ENCODE measurements at places on chromosomes 12 and 14.
A peak's percentile ranks its signal among the peaks of the same experiment; 100 is the strongest.

GRCh38 chr12:74334780-74335179 lies 202.9 kb upstream of the ATXN7L3B start:
- peak; percentile 56 for DNase-seq

DNA sequence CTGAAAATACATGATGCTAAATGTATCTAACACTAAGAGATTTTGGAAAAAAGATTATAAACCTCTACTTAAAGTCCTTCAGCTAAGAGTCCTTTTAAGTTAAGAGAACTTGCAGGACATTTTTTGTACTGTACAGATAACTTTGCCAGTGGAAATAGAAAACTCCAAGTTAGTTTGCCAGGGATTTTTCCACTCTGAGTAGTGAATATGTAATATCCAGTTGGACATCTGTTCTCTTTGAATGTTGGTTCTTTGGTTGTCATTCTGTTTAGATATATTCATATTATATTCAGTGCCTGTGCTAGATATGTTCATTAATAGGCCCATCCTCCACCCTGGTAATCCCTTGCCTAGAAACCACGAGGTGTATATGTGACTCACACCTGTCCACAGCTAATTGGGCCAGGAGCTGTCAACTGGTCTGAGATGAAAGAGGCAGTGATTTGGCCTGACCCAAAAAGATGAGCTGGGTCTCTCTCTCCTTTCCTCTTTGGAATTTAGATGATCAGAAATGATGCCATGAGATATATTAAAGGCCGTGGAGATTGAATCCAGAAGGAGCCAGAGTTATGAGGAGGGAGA lies 261.0 kb upstream of the LRIG3 start:
- DNase-seq = no peak

GRCh38 chr14:56085471-56085870 lies 32.7 kb upstream of the PELI2 start:
- no peak for DNase-seq

GRCh38 chr12:13913371-13913770 lies 68.0 kb downstream of the GRIN2B start:
- no peak for DNase-seq

DNA sequence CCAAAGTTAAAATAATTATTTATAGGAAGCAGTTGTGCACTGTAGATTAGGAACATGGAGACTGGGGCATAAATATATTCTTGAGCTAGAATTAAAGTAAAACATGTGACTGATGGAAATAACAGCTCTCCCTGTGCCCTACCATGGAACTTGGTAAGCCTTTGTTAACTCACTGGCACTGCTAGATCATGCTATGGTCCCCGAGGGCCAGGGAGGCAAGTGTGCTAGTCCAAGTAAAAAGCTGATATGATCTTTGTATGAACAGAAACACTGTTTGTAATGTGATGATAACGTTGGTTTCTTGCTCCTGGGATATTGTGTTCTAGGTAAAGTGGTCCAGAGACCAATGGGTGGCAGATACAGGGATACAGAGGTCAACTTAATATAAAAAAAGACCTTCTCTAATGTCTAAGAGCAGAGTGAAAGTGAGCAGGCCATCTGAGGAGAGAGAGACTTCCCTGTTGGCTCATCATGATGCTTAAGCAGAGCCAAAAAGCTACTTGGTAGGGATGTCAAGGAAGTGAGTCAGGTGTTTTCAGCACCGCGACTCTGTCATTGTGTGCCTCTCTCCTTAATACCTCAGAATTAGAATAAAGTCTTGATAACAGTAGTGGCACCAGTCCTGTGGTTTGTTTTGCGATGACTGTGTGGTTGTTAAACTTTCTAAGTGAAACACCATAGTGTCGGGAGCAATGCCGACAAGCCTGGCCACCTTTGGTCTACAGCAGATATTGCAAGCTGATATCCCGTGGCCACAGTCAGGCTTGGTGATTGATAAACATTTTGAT lies 27.6 kb downstream of the BICD1 start:
- DNase-seq = peak; percentile 23
